ENCODE measurements at places on chromosomes 3 and 15.

- DNase-seq = no peak
Observed at GRCh38 chr3:117606866-117607265, 897.3 kb downstream of the TUSC7 start.

- DNase-seq = no peak
Observed at GRCh38 chr3:294096-294495, 97.5 kb downstream of the CHL1 start.

GRCh38 chr3:138942861-138943623, 3.9 kb downstream of the FOXL2 start:
- no peak for DNase-seq

DNA sequence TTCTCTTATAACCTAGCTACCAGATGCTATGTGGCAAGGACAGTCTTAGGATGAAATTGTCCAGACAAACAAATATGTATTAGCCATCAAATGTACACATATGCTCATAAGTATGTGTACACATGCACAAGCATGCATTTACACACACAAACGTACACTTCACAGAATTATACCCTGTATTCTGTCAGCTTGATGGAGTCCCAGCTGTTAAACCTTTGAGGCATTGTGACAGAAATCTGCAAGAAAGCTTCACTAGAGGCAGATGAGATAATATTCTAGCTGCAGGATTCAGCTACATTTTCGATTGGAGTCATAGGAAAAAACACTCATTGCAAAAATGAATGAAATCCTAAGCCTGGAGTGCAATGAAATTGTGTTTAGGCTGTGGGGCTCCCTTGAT, 110.6 kb downstream of the CHL1 start:
- no peak for DNase-seq

DNA sequence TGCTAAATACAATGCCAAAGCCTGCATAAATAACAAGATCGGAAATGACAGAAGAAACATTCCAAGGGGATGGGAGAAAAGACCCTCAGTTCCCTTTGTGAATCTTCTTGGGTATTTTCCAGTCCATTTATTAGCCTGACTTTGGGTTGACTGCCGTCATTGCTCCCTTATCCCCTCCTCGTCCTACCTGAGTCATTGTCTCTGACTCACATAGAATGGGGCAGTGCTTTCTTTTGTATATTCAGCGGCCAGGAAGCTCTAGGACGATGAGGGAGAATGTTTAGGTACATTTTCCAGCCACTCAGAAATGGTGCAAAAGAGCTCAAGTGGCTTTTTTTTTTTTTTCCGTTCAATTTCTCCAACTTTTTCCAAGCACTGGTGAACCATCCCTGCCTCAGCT, 71.6 kb downstream of the KAT2B start:
- no peak for DNase-seq

DNA sequence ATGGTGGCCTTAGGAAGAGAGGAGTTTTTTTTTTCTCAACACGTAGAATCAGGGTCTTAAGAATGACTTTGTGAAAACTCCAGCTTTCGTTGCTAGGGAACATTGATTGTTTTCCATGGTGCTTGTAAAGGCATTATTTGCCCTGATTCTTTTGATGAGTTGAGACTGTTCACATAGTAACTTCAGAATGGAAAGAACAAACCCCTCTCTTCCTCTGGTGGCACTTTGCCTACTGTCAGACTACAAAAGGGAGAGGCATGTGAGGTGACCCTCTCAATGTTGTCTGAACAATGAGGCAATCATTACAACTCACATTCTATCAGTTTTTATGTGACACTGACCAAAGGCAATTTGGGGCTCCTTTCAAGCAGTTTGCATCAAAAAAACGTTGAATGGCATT, 477.8 kb downstream of the FGF12 start:
- no peak for DNase-seq

GRCh38 chr15:51580385-51580784, 42.2 kb downstream of the DMXL2 start:
- no peak for DNase-seq

DNA sequence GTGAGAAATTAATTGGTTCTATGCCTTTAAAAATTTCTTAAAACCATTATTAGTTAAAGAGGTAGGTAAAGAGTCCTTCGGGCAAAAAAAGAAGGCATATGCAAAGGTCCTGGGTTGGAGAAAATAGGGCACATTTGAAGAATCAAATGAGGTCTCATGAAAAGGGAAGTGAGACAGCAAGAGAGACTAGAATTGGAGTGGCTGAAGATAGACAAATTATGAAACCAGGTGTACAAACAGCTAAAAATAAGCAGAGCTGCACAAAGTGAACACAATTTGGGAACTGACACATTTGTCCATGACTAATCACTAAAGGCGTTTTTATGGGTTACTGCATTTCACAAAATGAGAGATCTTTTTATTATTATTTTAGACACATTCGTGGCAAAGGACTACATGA, 581.2 kb downstream of the PYDC2 start:
- no peak for DNase-seq

GRCh38 chr3:127767126-127767525, 55.2 kb downstream of the MGLL start:
- DNase-seq = no peak

DNA sequence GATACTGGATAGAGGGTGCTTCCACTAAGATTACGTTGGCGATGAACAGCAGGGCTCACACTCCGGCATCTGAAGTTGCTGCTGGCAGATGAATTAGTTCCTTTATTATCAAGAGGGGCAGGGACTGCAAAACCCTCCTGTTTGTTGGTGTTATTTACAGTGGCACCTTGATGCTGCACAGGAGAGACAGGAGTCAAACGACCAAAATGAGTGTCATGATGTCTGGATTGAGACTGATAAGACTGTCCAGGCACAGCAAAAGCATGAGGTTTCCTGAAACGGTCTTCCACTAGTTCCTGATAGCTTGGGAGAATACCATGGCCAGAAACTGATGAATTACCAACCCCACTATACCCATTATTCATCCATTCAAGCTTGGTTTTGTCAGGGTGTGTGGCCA, 100.8 kb upstream of the NEDD4 start:
- no peak for DNase-seq

GRCh38 chr3:39668420-39668819, 141.0 kb upstream of the MYRIP start:
- DNase-seq = no peak

DNA sequence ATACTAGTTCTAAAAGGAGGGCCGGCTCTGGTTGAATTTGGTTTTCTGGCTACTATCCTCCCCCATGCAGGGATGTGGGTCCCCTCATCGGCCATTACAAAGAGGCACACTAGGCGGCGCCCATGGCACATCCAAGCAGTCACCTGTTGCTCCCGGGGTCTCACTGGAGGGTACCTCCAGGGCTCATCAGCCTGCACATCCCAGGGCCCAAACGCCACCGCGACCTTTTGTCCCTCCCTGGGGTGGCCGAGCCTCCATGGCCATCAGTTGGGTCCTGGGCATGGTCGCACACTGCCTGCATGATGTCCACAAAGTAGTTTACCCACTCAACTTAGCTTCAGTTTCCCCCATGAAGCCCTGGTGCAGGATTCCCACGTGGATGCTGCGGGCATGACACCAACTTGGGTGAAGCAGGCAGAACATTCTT, 28.3 kb downstream of the IDH3A start:
- DNase-seq = no peak

- DNase-seq = no peak
Observed at GRCh38 chr3:46899151-46900006, 21.9 kb downstream of the PTH1R start.

GRCh38 chr3:169529013-169529412, 134.5 kb downstream of the MECOM start:
- DNase-seq = no peak

- DNase-seq = no peak
Observed at GRCh38 chr3:61005591-61005990, 245.7 kb downstream of the FHIT start.
